ENCODE measurements at places on chromosomes 1 and 21.

DNA sequence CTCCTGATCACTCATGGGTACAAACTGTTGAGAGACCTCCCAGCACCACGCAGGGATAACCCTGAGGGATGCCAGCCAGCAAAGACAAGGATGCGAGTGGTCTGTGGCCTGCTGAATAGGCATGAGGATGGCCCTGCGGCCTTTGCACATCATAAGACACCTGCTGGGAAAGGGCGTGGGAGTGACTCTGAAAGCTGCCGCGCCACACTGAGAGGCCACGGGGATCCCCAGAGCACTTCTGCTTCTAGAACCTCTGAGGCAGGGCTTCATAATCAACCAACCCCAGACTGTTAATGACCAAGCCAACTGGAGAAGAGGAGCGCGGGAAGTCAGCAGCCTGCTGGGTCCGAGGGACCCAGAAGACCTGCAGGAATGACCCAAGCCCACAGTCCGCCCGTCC, 73.8 kb downstream of the SH3BGR start:
- no peak for DNase-seq

GRCh38 chr1:45840704-45841103, 37.3 kb downstream of the MAST2 start:
- DNase-seq: no peak

DNA sequence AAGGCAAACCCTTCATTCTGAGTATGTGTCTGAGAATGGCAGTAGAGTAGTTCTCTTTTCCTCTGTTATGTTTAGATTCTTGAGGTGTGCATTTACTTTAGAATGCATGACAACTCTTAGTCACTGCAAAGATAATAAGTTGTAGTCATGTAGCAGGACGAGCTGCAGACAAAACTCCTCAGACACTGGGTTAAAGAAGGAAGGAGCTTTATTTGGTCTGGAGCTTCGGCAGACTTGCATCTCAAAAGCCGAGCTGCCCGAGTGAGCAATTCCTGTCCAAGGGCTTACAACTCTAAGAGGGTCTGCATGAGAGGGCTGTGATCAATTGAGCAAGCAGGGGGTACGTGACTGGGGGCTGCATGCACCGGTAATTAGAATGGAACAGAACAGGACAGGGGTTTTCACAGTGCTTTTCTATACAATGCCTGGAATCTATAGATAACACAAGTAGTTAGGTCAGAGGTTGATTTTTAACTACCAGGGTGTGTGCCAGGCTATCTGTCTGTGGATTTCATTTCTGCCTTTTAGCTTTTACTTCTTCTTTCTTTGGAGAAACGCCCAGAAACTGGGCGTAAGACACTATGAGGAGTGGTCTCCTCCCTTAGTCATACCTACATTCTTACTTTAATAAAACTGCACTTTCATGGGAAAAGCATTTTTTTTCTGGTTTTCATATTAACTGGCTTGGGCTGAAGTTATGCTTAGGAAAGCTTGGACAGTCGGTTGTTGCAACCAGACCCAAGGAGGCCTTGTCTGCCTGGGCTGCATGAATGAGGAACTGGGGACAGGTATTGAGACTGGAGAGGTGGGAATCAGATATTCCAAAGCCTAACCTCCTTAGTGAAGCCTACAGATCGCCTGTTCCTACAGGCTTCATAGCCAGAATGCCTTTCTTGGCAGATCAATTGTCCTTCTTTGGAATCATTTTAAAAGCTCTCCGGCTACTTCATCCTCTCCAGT, 115.1 kb downstream of the RHOU start:
- no peak for DNase-seq

- no peak for DNase-seq
Measured at GRCh38 chr21:33864150-33864549, 51.5 kb downstream of the ATP5PO start.

DNA sequence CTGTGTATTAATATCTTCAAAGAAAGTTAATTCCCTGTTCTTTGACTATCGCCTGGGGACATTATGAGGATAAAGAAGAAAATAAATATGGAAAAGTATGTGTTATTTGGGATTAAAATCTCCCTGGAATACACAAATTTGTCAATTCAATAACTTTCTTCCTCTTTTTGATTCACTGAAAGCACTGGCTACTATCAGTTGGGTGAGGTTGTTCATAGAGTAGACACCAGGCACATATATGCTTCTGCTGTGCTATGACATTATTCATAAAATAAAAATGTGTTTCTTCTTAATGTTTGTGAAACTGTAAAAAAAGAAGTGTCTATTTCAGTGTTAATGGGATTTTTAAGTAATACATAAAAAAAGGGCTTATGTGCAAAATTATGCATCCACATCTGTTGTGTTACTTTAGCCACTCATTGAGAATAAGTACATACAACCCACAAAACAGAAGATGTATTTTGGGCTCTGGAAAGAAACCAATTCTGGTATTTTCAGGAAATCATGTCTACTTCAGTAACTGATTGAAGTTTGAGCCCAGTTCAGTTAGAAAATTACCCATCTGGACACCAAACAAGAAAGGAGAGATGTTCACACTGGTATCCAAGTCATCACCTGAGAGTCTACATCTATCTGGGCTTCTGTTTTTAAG, 169.4 kb downstream of the GABPA start:
- DNase-seq: no peak

- no peak for DNase-seq
Measured at GRCh38 chr21:46021398-46021797, 39.8 kb downstream of the COL6A1 start.

DNA sequence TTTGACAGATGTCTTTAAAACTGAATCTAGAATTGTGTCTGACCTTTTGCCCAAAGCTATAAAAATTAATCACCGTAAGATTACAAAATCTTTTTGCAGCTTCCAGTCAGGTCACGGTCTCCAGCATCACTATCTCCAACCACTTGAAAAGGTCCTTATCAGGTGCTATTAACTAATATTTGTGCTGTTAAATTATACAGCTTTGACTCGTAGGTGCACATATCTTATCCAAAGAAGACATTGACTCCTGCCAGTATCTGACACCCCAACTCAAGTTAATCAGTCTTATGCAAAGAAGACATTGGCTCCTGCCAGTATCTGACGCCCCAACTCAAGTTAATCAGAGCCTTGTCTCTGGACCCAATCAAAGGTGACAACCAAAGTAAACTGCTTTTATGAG, 19.9 kb upstream of the LYPD8 start:
- DNase-seq: no peak

DNA sequence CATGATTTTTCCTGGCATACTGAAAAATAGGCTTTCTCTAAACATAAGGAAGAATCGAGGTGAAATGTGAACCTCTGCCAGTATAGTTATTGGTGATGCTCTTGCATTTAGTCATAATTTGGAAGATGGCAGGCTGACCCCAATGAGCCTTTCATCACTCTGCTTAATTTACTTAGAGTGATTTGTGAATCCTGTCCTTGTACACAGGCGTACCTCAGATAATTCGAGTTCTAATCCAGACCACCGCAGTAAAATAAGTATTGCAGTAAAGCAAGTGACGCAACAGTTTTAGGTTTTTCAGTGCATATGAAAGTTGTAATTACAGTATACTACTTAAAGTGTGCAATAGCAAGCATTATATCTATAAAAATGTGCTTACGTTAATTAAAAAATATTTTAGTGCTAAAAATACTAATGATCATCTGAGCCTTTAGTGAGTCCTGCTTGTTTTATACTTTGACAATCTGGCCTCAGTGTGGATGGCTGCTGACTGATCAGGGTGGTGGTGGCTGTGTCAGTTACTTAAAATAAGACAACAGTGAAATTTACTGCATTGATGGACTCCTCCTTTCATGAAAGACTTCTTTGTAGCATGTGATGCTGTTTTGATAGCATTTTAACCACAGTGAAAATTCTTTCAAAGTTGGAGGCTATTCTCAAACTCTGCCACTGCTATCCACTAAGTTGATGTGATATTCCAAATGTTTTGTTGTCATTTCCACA, 1.7 kb downstream of the PKNOX1 start:
- DNase-seq: no peak

DNA sequence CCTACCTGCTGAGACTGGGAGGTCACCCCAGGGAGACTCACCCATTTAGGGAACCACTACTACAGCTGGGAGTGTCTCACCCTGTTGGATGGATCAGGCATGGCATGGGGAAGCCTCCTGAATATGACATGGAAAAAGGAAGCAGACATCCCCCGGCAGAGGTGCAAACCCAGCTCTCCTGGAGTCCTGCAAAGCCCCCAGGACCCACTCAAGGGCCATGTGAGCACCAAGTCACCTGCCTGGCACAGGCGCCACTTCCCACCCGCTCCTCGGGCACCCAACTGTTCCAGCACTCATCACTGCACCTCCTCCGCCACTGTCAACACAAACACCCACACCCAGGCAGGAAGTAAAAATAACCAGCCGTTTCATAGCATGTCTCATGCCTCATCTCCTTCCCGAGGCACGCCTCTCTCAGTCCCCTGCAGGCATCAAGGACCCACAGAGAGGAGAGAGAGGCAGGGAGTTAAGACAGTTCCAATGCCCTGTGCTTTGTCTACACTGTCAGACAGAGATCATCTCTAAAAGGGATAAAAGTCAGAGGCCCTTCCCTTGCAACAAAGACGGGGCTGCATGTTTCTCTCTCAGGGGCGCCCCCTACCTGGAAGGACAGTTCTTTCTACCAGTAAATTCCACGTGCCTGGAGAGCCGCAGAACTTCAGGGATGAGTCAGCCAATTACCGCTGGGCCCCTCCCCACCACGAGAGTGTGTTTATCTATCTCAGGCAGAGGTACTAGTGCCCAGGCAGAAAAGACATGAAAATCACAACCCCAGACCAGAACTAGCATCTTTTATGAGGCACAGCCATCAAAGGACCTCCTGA, 150.1 kb upstream of the SOD1 start:
- no peak for DNase-seq

DNA sequence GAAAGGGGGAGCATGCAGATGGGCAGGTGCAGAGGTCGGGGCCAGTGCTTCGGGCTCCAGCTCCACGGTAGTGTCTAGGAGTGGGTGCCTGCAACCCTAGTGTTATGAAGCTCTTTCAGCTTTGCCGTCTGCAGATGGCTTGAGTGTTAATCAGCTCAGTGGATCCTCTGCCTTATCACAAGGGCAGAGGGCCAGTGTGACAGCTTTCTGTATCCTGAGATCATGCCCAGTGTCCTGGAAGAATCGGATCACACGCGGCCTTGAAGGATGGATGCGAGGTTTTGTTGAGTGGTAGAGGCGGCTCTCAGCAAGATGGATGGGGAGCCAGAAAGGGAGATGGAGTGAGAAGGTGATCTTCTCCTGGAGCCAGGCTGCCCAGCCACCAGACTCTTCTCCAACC, 25.5 kb upstream of the C1orf146 start:
- no peak for DNase-seq

DNA sequence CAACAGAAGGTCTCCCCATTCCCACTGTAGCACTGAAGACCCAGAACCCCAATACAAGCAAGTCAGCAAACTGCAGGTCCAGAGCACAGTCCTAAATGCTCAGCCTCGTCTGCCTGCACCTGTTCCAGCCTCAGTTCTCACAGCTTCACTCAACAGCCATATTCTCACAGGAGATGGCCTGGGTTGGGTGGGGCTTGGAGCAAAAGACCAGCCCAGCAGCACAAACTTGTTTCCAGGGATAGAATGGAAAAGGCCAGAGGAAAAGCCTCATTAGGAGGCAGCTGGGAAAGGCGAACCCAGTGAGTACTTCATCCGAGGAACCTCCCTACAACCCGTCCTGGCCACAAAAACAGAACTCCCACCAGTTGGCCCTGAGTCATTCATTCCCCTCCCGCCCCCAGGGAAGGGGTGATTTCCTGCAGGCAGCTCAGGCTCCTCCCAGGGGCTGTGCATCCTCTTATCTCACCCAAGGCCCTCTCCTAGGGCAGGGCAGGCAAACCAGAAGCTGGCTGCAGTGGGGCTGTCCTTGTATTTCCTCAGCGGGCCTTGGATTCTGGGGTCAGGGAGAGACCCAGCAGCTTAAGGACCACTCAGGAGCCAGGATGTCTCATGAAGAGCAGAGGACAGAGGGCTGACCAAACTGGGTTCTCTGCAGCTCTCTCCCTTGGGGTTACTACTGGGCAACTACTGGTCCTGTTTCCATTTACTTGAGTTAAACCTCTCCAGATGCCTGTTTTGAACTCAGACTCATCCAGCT, 7.4 kb upstream of the MPL start:
- DNase-seq: no peak

- no peak for DNase-seq
Measured at GRCh38 chr1:151251656-151252470, 2.7 kb upstream of the PSMD4 start.

DNA sequence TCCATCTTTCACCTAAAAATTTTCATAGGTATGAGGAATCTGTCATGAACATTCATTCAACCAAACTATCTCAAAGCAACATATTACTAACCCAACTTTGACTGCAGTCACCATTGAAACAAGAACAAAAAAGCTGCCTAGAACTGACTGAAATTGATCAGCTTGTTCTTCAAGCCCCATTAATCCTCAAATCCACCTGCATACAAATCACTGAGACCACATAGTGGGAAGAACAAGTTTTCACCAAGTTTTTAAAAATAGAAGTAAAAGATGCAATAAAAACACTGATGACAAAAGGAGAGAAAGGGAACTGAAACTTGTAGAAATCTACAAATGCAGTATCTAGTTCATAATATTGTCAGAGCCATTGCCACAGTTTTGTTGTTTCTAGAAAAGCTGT, 6.1 kb downstream of the SORT1 start:
- no peak for DNase-seq

GRCh38 chr1:200445213-200445612, 35.4 kb upstream of the ZNF281 start:
- no peak for DNase-seq

DNA sequence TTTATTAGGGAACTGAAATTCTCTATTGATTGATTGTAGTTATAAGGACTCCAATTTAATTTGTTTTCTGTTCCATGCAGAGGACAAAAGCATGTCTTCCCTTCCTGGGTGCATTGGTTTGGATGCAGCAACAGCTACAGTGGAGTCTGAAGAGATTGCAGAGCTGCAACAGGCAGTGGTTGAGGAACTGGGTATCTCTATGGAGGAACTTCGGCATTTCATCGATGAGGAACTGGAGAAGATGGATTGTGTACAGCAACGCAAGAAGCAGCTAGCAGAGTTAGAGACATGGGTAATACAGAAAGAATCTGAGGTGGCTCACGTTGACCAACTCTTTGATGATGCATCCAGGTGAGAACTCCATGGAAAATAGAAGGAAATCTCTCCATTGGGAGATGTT, 1.5 kb downstream of the SETDB1 start:
- DNase-seq: no peak

Measured in GM04503 (cell line).